ENCODE measurements at places on chromosomes 13 and 19.

- DNase-seq = no peak
Measured at GRCh38 chr19:30076751-30077670, 135.0 kb downstream of the URI1 start.

- DNase-seq = peak; percentile 38
Measured at GRCh38 chr13:59318320-59318930, 845.3 kb downstream of the DIAPH3 start.

DNA sequence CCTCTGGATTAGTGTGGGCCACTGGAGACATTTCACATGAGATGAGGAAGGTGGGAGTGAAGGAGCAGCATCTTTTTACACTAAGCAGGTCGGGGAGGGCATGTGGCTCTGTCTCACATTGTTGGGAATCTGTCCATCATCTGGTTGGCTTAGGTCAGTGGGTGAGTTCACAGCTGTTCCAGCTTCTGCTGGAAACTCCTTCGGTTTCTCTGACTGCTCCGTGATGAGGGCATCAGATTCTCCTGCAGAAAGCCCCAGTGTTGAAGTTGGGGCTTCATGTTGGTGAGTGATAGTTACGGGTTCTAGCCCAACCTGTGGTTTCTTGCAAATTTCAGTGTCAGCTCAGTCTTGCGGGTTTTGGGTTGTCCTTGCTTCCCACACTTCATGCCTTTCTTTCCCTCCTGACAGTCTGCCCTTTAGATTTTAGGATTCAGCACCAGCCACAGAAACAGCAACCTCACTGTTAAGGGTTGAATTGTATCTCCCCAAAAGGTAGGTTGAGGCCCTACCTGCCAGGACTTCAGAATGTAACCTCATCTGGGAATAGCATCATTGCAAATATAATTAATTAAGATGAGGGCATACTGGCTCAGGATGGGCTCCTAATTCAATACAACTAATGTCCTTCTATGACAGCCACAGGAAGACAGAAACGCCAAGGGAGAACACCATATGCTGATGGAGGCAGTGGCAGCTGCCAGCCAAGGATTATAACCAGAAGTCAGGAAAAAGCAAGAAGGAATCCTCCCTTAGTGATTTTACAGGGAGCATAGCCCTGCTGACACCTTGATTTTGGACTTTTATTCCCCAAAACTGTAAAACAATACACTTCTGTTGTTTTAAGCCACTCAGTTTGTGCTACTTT is 7.6 kb upstream of the ALOX5AP start:
- no peak for DNase-seq

DNA sequence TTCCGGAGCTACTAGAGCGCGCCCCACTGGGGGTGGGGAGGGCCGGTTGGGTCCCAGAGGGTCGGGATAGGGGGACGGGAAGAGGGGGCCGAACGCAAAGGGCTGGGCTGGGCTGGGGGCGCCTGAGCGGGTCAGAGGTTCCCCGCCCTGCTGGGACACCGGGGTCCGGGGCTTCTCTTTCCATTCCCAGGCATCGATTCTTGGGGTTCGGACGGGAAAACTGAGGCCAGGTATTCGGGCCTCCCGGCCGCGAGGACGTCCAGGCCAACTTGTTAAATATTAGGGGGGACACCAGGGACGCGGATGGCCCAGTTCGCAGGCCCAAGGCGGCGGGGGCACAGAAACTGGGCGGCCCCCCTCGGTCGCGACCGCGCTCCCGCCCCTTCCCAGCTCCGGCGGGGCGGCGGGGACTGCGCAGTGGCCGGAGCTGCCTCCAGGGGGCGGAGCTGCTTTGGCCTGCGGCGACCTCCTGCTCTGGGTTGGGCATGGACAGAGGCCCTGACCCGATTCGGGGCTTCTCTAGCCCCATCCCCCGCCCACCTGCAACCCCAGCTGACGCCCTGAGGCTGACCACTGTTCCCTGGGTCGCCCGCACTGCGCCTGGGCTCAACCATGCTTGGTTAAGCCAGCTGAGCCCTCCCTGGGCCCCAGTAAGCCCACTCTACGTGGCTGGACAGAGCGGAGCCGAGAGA is 1.2 kb upstream of the KLF16 start:
- peak; percentile 68 for DNase-seq

GRCh38 chr13:44465318-44465717 is 91.7 kb downstream of the SERP2 start:
- no peak for DNase-seq

Measured in CD4-positive, alpha-beta T cell treated with Interleukin-17A for 1 hour (primary cell).